ENCODE measurements at places on chromosomes 4 and X.

GRCh38 chr4:64538219-64538618 lies 129.0 kb upstream of the TECRL start:
- DNase-seq: peak; percentile 27

DNA sequence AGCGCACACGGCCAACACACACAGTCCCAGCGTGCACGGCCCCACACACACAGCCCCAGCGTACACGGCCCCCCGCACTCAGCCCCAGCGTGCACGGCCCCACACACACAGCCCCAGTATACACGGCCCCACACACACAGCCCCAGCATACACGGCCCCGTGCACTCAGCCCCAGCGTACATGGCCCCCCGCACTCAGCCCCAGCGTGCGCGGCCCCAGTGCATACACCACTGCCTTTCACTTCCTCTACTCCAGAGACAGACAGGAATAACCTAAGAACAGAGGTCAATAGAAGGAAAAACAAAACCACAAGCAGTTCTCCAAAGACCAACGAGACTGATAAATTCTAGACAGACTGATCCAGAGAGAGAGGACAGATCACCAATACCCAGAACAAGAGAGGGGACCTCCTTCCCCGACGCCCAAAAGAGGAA lies 17.1 kb downstream of the GAK start:
- peak; percentile 88 for DNase-seq

DNA sequence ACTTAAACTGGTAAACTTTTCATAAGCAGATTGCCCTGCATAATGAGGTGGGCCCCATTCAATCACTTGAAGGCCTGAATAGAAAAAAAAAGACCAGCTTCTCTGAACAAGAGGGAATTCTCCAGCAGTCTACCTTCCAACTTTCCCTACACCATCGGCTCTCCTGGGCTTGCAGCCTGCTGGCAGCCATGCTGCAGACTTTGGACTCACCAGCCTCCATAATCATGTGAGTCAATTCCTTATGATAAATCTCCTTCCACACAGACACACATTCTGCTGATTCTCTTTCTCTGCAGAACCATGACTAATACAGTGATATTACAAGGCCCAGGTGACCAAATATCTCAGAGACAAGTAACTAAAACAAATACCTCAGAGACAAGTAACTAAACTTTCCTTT lies 113.8 kb upstream of the WDR17 start:
- DNase-seq: no peak

GRCh38 chr4:122623637-122624166 lies 2.8 kb upstream of the IL21 start:
- peak; percentile 3 for DNase-seq

DNA sequence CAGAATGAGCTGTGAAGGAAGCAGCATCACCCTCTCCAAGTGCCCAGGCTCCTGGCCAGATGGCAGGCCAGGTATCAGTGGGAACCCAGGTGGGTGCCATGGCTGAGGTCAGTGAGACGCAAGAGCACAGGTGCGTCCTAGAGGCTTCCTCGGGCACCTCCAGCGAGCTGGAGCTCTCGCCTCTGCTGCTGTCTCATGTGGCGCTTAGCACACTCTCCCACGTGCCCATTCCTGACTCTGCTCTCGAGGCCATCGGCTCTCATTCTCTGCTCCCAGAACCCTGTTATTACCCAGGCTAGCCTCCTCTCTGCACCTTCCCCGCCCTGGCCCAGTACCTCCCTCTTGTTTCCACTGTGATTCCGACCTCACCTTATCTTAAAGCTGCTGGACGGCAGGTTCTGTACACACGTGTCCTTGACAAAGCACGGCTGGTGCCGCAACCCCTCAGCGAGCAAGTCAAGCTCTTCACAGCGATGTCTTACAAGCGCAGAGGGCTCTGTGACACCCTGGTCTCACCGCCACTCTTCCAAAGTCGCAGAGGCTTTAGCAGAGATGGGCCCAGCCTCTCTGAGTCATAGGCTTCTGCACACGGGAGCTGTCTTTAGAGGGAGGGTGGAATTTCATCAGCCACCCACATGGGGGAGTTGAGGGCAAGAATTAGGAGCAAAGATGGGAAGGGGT lies 15.4 kb upstream of the MSANTD1 start:
- peak; percentile 20 for DNase-seq

- DNase-seq: peak; percentile 5
These were observed 170.1 kb downstream of the ATG4A start for GRCh38 chrX:108261549-108262203.

- no peak for DNase-seq
These were observed 2.1 kb downstream of the DCLK2 start for GRCh38 chr4:150080337-150080736.

DNA sequence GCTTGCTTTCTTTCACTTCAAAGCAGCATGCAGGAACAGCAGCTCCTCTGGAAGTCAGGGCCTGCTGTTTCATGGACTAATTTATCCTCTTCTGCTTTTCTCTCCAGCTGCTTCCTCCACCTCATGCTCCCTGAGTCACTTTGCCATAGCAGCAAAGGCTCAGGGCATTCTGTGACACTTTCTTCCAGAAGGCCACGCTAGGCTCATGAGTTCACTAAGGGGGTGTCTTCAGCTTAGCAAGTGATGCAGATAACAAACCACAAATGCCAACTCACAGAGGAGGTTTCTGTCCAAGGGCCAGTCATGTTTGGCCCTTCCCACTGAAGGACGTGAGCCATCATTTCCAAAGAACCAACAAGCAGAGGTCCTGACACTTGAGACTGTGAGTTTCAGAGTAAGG lies 200.2 kb downstream of the ADGRA3 start:
- peak; percentile 51 for DNase-seq

DNA sequence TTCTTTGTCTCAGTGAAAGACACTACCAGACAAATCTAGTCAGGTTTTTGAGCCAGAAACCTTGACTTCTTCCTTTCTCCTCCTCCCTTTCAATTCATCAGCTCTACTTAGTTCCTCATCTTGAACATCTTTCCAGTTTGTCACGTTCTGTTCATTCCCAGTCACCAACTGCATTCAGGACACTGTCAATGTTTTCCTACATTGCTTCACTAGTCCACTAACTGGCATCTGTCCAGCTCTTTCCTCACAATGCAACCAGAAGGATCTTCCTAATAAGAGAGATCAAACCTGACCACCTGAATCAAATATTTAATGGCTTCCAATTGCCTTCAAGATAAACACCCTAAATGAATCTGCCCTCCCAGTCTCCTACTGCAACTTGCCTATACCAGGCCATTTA lies 52.5 kb downstream of the SYNPO2 start:
- DNase-seq: peak; percentile 62

- DNase-seq: no peak
These were observed 3.3 kb downstream of the COL4A5 start for GRCh38 chrX:108442901-108443464.

GRCh38 chr4:66246643-66247042 lies 576.4 kb upstream of the EPHA5 start:
- no peak for DNase-seq

DNA sequence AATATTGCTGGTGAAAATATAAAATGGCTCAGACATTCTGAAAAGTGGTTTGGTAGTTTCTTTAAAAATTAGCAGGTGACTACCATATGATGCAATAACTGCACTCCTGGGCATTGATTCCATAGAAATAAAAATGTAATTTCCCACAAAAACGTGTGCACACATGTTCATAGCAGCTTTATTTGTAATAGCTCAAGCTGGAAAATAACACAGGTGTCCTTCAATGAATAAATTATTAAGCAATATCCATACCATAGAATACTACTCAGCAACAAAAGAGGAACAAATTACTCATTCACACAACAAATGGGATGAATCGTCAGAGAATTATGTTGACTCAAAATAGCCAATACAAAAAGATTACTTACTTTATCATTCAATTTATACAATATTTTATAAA lies 893.7 kb upstream of the SLIT2 start:
- no peak for DNase-seq

DNA sequence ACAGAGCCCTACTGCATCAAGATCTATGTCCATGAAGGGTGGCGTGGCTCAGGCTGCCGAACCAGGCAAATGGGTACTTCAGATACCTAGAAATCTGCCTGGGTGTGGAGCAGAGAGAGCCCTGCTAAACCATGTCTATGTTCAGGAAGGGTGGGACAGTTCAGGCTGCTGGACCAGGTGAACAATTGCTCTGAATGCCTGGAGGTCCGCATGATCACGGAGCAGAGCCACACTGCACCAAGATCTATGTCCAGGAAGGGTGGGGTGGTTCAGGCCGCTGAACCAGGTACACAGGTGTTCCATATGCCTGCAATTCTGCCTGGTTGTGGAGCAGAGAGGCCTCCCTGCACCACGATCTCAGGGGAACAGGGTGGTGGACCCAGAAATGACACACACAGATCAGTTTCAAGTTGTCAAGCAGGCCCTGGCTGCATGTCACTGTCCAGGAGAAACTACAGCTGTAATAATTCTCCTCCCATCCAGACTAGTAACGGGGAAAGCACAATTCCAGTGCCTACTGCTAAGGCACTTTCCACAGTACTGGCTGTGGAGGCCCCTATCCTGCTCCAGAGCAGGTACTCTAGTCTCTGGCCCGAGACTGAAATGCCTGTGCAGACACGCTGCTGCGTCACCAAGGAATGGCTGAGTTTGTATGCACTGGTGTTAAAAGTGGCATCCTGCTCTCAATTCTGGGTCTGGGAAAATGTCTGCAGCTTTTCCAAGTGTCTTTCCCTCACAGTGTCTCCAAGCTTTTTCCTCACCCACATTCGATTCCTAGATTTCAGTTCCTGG lies 25.2 kb downstream of the UBQLN2 start:
- DNase-seq: no peak

- no peak for DNase-seq
These were observed 132.7 kb downstream of the GATB start for GRCh38 chr4:151628001-151628608.

GRCh38 chr4:2744576-2745270 lies 11.4 kb downstream of the TNIP2 start:
- DNase-seq: no peak

DNA sequence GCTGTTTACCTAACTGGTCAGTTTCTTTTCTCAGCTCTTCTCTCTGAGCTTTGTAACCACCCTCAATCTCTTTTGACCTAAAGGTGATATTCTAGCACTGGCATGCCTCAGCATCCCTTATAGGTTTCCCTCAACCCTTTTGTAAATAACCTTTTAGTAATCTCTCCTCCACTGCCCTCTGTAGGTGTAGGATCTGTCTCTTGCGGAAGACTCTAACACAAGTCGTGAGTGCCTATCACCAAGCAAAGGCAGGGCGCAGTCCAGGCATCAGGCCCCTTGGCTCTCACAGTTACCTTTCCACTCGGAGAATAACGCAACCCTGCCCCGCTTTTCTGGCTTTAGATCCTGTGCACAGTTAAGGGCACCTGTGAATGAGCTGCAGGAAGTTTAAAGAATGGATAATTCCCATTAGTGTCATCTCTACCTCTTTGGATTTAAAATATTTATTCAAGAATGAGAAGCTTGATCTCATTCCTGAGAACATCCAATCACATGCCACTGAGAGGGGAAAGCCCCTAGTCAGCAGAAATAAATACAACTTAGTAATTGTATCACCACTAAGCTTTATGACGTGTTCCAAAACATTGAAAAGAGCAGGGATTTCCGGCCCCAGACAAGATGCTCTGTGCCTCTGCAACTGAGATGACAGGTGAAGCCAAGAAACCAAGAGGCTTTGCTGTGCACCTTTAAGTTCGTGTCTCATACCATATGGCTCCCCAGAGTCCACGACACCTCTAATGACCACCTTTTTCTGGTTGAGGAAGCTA lies 58.8 kb downstream of the SPINK2 start:
- no peak for DNase-seq

DNA sequence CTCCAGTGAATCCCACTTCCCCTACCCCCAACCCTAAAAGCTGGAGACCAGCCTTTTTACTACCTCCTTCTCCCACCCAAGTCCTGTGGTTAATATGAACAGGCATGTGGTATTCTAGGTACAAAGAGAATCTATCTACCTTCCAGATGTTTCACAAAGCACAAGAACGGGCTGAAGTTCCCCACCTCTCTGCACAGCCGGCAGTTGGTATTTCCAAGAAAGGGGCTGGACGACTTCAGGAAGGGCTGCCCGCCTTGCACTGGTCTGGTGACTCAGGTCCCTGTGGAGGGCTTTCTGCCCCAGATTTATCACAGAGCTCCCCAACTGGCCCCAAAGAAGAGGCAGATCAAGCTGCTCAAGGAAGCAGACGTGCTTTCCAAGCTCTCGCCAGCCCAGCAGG lies 4.5 kb downstream of the FAM47E start:
- DNase-seq: no peak

DNA sequence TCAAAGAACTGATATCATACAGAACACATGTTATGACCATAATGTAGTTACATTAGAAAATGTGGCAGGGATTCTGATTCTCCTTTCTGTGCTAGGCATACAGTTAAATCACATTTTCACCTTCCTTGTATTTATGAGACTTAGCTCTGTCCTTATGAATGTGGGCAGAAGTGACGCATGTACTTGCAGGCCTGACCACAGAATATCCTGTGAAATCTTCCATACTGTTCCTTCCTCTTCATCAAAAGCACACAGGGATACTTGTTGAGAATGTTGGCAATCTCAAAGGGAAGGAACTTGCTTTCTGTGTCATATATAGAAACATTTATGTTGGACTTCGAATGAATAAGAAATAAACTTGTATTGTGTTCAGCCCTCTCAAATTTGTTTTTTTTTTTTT lies 17.2 kb upstream of the MYOZ2 start:
- no peak for DNase-seq

DNA sequence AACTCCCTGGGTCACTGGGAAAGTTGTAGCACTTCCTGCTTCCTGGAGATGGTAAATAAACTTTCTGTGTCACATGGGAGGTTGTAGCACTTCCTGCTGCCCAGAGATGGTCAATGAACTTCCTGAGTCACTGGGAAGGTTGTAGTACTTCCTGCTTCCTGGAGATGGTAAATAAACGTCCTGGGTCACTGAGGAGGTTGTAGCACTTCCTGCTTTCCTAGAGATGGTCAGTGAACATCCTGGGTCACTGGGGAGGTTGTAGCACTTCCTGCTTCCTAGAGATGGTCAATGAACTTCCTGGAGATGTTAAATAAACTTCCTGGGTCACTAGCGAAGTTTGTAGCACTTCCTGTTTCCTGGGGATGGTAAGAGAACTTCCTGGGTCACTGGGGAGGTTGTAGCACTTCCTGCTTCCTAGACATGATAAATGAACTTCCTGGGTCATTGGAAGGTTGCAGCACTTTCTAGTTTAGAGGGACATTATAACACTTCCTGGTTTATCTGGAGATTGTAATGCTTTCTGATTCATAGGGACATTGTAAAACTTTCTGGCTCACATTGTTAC lies 62.3 kb upstream of the CD99 start:
- DNase-seq: no peak

GRCh38 chr4:6644792-6645530 lies 4.5 kb downstream of the MRFAP1 start:
- DNase-seq: no peak

GRCh38 chr4:152851226-152851625 lies 71.5 kb downstream of the ARFIP1 start:
- DNase-seq: no peak

Measured in MV-4-11 (cell line).